ENCODE measurements at places on chromosomes 16 and 17.

- DNase-seq: peak; percentile 54
These were observed 19.0 kb upstream of the LHX1 start for GRCh38 chr17:36918211-36918691.

- DNase-seq: no peak
These were observed 21.8 kb downstream of the CLEC16A start for GRCh38 chr16:10966129-10966528.

- no peak for DNase-seq
These were observed 121.3 kb upstream of the GOT2 start for GRCh38 chr16:58855291-58855863.

GRCh38 chr17:35372846-35373533 is 431 bp downstream of the SLFN11 start:
- peak; percentile 0 for DNase-seq

- no peak for DNase-seq
These were observed 79.7 kb upstream of the NOL11 start for GRCh38 chr17:67637901-67638641.

DNA sequence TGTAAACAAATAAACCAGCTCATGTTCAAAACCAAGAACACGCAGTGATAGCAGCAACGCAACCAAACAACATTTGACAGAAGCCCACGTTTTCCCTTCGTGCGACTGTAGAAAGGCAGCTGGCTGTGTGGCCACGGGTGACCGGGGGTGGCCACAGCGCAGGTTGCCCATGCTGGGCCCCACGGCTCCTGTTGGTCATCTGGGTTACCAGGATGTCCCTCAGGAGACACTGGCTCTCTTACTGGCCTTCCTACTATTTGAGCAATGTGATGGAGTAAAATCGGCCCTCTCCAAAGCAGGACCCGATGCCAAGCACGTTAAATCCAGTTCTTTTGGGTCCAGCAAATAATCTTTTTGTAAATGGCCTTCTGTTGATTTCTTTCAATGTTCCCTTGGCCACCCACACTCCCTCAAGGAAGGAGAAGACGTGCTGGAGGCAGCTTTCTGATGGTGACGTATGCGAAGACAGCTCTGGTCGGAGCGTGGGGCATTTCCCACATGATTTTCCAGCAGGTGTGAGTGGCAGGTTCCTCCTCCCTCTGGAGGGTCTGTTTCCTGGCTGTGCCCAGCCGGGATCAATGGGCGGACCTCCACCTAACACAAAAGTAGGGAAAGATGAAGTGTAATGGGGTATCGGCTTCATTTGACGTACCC is 143.1 kb upstream of the CHMP6 start:
- no peak for DNase-seq

GRCh38 chr16:3554351-3554928 is 22.8 kb downstream of the NLRC3 start:
- no peak for DNase-seq

DNA sequence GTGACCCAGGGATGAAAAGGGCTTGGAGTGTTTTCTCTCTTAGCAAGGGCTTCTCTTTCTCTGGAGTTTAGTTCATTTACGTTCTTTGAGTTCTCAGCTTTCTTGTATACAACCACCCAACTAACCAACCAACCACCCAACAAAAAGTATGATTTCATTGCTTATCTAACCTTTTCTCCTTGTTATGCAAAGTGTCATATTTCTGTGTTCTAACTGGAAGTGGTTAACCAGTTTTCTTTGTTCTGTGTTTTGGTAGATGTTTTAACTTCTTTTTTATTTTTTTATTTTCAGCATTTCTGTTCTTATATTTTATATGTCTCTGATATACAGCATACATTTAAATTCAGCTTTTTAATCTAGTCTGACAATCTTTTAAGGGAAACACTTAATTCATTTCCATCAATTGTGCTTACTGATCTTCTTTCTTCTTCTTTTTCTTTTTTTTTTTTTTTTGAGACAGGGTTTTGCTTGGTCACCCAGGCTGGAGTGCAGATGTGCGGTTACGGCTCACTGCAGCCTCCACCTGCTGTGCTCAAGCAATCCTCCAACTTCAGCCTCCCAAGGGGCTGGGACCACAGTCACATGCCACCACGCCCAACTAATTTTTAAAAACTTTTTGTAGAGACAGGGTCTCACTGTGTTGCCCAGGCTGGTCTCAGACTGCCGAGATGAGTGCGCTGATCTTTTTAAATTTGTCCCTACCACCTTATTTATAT is 29.6 kb downstream of the NLK start:
- DNase-seq: peak; percentile 73

DNA sequence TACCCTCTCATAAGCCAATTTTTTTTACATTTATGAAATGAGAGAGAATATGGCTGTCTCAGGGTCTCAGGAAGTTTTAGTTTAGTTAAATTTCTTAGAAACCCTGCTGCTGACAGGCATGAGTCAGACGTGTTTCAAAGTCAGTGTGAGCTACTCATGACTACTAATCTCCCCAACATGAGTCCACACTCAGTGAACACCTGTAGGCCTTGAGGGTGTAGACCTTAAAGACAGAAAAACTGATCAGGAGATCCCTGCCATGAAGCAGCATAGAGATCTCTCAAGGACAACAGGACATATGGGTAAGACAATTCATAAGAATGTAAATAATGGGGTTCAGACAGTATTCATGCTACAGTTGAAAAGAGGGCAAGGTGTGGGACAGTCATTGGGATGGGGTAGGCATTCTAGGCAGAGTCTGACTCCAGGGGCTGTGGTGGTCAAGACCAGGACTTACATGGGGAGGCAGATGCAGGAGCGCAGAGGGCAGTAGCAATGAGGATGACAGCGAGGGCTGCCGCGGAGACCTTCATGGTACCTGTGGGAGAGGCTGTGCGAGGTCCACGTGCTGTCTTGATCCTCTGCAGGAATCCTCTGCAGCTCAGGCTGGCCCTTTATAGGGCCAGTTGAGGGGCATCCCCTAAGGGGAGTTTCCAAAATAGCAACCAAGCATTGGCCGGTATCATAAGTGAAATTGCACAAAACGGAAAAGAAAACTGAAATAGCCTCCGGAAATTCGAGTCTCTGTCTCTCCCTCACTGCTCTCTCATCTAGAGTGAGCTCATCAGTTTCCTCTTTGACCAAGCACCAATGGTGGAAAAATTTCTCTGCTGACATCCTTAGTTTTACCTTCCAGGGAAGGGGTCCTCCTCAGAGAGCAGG is at the start of gene CCL5:
TSS of gene CCL5 (minus strand) at position 588 of the 882 bp plus-strand sequence.
- peak; percentile 56 for DNase-seq

DNA sequence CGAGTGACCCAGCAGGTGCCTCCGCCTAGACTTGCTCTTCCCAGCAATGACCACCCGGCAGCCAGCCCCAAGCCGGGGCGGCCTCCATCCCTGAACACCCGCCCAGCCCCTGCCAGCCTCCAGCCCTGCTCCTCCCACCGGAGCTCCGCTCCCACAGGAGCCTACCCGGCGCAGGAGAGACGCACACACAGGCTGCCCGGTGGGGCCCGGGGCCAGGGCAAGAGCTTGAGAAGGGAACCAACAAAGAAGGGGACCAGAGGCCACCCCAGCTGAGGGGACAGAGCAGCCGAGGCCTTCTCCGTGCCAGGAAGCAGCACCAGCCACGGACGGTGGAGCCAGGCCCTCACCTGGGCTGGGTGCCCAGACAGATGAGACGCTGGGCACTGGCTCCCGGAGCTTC is 13.8 kb downstream of the PKD1 start:
- DNase-seq: no peak

GRCh38 chr16:83312015-83312717 is 495.6 kb upstream of the HSBP1 start:
- DNase-seq: peak; percentile 61

- no peak for DNase-seq
These were observed 9.9 kb upstream of the SPPL2C start for GRCh38 chr17:45834471-45835396.

GRCh38 chr16:80744856-80745255 is 59.5 kb downstream of the CDYL2 start:
- no peak for DNase-seq

DNA sequence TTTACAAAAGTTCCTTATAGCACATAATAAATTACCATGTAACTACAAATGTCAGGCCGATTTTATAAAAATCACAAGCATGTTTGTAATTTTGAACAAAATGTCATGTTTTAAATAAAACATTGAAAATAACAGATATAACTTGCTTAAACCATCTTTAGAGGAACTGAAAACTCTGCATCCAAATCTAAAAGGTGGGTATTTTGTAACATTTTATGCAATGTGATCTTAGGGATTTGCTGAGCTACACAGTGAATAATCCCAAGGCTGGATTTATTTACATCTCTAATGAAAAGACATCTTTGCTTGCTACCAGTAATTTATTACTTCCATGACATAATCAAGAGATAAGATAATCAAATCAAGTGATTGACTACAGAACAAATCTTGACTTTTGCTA is 47.5 kb downstream of the N4BP1 start:
- no peak for DNase-seq

DNA sequence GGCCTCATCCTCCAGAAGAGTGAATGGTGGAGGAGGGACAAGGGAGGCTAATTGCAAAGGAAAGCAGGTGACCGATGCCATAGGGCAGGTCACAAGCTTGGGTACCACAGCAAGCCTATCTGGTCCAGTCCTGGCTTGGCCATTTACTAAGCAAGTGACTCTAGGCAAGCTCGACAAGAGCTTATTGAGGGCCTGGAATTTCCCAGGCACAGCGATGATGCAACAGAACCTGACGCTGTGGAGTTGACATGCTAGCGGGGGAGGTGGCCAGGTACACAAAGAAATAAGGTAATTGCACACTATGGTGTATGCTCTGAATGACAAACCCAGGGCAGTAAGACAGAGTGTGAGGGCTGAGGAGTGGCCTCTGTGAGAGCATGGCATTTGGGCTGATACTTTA is 98.5 kb downstream of the PGS1 start:
- DNase-seq: no peak

GRCh38 chr17:40362696-40363110 is 1.8 kb downstream of the GJD3 start:
- DNase-seq: peak; percentile 81

GRCh38 chr17:46192439-46193150 is 634 bp downstream of the KANSL1 start:
- peak; percentile 58 for DNase-seq

GRCh38 chr16:70614208-70614951 is 32.0 kb upstream of the IL34 start:
- DNase-seq: no peak

- DNase-seq: no peak
These were observed 96.3 kb upstream of the ZNF469 start for GRCh38 chr16:88286301-88286923.

GRCh38 chr17:48244814-48245213 is 137.2 kb downstream of the SNX11 start:
- DNase-seq: peak; percentile 44

DNA sequence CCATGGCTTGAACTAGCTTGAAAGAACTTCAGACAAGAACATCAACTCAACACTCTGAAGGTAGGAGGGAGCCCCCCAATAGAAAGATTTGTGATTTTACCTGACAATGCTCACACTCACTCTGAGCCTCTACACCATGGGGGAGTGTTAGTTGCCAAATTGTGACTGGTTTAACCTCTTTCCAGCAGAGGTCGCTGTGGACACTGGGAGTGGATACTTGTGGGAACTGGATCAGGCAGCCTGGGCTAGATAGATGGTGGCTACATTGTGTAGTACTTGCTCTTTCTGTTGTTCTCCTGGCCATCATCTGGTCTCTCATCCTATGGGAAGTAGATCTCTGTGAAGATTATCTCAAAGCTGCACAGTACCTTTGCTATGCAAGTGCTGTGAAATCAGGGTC is 2.9 kb downstream of the SMPD3 start:
- DNase-seq: peak; percentile 47

DNA sequence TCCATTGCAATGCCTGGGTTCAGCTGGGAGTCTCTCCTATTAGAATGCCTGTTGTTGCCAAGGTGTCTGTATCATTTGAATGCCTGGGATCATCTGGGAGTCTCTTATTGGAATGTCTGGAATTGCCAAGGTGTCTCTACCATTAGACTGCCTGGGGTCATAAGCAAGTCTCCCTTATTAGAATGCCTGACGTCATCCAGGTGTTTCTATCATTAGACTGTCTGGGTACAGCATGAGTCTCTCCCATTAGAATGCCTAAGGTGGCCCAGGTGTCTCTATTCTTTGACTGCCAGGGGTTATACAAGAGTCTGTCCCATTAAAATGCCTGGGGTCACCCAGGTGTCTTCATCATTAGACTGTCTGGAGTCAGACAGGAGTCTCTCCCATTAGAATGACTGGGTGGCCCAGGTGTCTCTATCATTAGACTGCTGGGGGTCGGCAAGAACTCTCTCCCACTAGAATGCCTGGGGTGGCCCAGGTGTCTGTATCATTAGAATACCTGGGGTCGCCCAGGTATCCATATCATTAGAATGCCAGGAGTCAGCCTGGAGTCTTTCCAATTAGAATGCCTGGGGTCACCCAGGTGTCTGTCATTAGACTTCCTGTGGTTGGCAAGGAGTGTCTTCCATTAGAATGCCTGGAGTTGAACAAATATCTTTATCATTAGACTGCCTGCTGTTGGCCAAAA is 2274.0 kb downstream of the TP53TG3F start:
- no peak for DNase-seq

- DNase-seq: peak; percentile 46
These were observed 29.1 kb downstream of the NLRP1 start for GRCh38 chr17:5555254-5555653.

GRCh38 chr16:58236831-58237230 is 38.9 kb upstream of the CSNK2A2 start:
- DNase-seq: no peak

GRCh38 chr17:3802461-3803307 is 1.7 kb upstream of the ITGAE start:
- peak; percentile 93 for DNase-seq

- no peak for DNase-seq
These were observed 1023.4 kb upstream of the RBFOX1 start for GRCh38 chr16:6309271-6309670.

DNA sequence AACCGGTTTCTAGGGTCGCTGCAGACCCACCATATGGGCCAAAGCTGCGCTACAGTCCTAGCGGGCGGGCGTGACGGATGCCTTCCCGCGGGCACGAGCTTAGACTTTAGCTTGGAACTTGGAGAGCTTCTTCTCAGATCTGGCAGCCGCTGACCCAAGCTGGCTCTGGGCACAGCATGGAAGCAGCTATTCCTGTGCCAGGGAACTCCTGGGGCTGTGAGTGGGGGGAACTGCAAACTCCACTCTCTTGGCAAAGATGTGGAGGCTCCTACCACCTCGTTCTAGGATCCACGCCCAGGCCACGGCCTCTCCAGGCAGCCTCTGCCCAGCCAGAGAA is 8.8 kb downstream of the FAAP100 start:
- DNase-seq: no peak

- no peak for DNase-seq
These were observed 56.5 kb downstream of the RPTOR start for GRCh38 chr17:80601146-80601545.

GRCh38 chr17:55961386-55961785 is 191.9 kb upstream of the ANKFN1 start:
- no peak for DNase-seq

DNA sequence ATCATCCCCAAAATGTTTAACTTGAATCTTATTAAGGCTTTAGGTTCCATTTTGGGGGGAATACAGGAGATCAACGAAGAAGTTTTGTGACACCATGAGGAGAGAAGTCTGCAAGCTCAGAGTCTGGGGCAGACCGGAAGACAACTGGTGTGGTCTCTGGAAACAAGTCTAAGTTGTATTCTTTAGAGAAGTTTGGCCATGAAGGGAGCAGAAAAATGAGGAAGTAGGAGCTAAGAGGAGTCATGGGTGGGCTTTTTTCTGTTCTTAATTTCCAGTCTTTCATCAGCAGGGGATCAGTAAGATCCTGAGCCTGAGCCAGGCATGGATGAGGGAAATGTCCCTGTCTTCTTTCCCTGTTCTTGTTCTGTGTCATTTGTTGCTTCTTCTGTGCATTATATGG is 35.8 kb upstream of the NF1 start:
- DNase-seq: no peak

- DNase-seq: no peak
These were observed 4.0 kb downstream of the CTC1 start for GRCh38 chr17:8243827-8244226.

Data from iris pigment epithelial cell (primary cell).